Kidney glomerular epithelial cell (primary cell): ENCODE measurements at places on chromosomes 3 and 15.
A peak's percentile ranks its signal among the peaks of the same experiment; 100 is the strongest.

DNA sequence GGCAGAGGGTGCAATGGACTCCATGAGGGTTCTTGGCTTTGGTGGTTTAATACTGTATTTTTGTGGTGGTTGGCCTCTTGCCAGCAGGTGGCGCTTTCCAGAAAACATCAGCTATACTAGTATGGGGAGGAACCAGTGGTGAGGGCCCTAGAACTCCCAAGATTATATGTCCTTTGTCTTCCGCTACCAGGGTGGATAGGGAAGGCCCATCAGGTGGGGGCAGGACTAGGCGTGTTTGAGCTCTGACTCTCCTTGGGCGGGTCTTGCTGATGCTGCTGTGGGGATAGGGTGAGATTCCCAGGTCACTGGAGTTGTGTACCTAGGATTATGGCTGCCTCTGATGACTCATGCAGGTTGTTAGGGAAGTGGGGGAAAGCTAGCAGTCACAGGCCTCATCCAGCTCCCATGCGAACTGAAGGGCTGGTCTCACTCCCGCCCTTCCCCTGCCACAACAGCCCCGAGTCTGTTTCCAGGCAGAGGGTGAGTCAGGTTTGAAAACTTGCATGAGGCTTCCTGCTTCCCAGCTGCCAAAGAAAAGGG is 357.7 kb downstream of the OTOL1 start:
- DNase-seq, result peak; percentile 32

GRCh38 chr3:79039192-79039591 is 728.6 kb downstream of the ROBO1 start:
- no peak for DNase-seq

- DNase-seq, result no peak
Observed at GRCh38 chr3:39207361-39208186, 15.2 kb upstream of the XIRP1 start.

GRCh38 chr15:20340931-20341661 is 200.5 kb downstream of the GOLGA6L6 start:
- no peak for DNase-seq

- DNase-seq, result no peak
Observed at GRCh38 chr3:13263770-13264467, 156.2 kb downstream of the NUP210 start.

- no peak for DNase-seq
Observed at GRCh38 chr3:155989536-155989935, 119.1 kb downstream of the GMPS start.

GRCh38 chr15:52076889-52077781 is 35.4 kb downstream of the BCL2L10 start:
- DNase-seq, result peak; percentile 75

DNA sequence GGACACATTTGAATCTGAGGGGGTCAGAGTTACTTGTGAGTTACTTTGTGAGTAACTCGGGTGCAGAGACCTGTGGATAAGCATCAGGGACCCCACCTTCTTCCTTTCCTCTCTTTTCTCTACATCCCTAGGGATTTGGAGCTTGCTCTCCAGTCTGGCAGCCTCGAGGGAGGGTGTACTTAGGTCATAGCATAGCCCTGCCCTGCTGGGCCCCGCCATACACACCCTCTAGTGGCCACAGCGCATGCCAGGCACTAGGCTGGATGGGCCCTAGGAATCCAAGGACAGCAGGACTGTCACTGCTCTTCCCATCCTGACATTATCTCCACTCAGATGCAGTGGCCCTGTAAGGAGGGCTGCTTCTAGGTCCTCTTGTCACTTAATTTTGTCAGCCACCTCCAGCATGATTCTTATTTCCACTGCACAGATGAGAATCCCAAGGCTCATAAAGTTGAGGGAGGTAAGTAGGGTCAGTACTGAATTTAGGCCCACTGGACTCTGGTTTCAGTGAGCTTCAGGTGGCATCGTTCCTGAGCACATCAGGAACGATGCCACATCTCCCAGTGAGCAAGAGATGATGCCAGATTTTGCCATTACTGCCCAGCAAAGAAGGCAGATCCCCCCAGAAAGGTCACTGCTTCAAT is 3.6 kb upstream of the SMAD6 start:
- DNase-seq, result no peak

- no peak for DNase-seq
Observed at GRCh38 chr15:31502541-31503229, 176.1 kb downstream of the KLF13 start.

GRCh38 chr3:158771982-158772381 is 29.9 kb upstream of the MFSD1 start:
- DNase-seq, result no peak

DNA sequence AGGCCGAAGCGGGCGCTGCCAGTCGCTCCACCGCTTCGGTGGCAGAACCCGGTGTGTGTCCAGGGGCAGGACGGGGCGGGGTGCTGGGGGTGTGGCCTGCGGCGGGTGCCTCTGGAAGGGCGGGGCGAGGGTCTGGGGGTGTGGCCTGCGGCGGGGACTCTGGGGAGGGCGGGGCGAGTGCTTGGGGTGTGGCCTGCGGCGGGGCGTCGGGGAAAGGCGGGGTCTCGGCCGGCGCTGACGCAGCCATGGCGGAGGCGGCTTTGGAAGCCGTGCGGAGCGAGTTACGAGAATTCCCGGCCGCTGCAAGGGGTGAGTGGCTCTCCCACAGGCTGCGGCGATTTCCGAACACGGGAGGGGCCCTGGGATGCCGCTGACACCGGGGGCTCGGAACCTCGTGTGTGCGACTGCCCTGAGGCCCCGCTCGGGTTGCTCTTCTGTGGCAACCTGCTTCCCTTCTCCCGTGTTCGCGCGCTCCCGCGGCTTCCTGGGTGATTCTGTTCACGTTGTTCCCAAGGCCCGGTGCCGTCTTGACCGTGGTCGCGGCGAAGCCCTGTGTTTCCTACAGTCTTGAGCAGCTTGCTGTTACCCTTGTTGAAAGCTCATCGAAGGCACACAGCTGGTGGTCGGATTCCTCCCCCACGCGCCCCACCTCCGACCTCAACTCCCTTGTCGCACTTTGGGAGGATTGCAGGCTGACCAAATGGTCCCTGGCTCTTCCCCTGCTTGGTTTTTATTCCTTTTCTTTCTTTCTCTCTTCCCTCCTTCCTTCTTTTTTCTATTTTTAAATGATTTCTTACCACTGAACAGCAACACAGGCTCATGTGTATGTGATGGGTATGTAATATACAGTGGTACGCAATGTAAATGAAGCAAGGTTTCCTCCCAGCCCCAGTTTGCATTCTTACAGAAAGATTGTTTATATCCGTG is at the start of gene JMJD7:
Gene JMJD7, plus strand, starts transcription at position 213 of the 927 bp plus-strand sequence. Its CDS starts 33 bp downstream, at position 246.
- DNase-seq, result peak; percentile 78

GRCh38 chr15:97346221-97346620 is 614.3 kb upstream of the ARRDC4 start:
- no peak for DNase-seq

DNA sequence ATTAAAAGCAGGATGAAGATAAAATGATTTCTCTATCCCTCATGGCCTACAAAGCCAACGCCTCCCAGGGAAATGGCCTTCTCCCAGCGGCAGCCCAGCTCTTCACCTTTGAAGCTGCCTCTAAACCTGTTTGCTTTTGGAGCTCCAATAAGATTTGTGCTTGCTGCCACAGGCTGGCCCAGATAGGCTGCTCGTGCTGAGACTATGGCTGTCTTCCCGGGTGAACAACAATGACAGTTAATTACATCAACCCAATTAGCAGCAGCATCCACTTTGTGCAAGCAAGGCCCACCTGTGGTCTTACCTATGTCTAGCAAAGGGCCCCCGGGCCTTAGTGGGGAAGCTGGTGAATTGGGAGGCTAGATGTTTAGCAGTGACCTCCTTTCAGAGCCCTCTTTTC is 179.6 kb downstream of the P3H2 start:
- DNase-seq, result no peak

DNA sequence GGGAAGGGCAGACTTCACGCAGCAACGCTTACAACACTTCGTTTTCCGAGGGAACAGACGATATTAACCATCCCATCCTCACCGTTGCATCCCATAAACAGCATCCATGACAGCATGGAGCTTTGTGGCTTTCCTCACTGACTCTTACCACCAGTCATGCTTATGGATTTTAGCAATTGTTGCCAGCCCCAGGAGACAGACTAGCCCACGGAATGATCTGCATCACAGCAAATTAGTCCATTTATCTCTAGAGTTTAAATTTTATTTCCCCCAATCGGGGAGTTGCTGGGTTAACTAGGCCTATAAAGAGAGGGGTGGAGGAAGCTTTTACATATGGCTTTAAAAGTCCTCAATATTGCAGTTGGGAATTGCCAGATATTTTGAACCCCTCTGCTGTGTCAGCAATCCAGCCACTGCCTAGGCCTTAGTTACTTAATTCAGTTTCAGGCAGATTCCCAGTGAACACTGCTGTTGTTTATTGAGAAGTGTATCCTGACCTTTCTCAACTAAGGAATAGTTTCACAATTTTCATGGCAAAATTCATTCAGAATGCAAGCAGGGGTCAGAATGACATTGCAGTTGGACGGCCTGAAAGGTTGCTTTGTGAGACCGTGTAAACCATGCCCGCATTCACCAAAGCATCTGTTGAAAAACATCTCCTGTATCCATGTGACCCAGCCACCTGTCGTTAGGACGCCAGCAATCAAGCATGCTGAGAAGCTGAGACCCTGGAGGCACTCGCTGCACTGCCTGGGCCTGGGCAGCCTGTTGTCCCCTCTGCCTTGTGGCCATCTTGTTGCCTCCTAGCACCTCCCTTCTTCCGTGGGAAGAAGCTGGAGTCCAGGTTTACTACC is 397.4 kb upstream of the TPM1 start:
- no peak for DNase-seq

- DNase-seq, result no peak
Observed at GRCh38 chr3:123124971-123125370, 58.1 kb downstream of the PDIA5 start.

- no peak for DNase-seq
Observed at GRCh38 chr3:160780245-160780644, 24.2 kb downstream of the PPM1L start.

DNA sequence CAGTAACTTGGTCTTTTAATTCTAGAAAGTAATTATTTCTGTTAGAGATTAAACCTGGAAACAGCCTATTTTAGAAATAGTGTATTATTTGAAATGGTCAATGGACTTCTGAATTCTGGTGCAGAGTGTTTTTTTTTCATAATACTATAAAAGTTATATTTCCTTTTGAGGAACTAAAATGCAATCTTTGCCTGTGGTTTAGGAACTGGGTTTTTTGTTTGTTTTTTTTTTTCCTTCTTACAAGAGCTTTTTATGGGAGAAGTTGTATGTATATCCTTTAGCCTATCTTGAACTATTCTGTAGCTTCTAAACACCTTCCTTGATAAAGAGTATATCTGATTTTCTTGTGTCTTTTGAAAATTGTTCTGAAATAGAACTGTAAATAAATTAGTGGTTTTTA is 88.3 kb downstream of the ARIH1 start:
- no peak for DNase-seq

GRCh38 chr3:49469037-49469935 is 781 bp upstream of the DAG1 start:
- DNase-seq, result peak; percentile 77

- DNase-seq, result no peak
Observed at GRCh38 chr3:64560791-64561190, 127.0 kb downstream of the ADAMTS9 start.

DNA sequence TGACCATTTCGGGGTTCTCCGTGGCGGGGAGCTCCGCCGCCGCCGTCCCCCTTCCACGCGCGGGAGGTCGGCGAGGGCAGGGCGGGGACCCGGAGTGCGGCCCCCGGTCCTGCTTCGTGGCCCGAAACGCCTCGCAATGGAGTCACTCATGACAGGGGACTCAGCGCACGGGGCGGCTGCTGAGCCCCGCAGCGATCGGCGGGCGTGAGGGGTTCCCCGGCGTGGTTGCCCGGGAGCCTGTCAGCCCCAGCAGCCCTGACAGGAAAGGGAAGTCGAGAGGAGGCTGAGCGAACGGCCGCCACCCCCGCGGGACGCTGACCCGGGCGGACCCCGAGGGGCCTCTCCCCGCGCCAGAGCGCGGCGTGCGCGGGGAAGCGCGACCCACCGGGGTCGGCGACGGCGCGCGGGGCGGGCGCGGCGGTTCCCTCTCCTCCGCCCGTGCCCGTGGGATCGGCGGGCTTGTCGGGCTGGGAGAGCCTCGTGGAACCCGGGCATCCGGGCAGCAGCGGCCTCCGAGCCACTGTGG is 564 bp upstream of the PIGZ start:
- no peak for DNase-seq

GRCh38 chr3:54349231-54349652 is 226.9 kb downstream of the CACNA2D3 start:
- DNase-seq, result no peak

- DNase-seq, result no peak
Observed at GRCh38 chr3:72892870-72893269, 5.0 kb downstream of the GXYLT2 start.

DNA sequence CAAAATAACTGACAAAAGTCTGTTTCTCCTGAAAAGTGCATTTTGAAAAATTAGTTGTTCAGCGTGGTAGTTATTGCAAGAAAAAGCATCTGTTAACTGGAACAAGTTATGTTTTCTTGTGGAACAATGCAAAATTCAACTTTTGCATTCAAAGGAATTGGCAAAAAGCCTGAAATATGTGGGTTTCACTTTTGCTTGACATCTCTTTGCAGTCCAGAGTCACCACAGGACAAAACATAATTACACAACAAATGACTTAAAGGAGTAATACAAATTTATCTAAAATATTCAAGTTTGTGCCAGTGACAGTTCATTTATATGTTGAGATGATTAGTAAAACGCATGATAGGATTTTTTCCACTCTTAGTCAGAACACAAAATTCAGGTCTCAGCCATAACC is 96.3 kb upstream of the P2RY1 start:
- DNase-seq, result no peak

DNA sequence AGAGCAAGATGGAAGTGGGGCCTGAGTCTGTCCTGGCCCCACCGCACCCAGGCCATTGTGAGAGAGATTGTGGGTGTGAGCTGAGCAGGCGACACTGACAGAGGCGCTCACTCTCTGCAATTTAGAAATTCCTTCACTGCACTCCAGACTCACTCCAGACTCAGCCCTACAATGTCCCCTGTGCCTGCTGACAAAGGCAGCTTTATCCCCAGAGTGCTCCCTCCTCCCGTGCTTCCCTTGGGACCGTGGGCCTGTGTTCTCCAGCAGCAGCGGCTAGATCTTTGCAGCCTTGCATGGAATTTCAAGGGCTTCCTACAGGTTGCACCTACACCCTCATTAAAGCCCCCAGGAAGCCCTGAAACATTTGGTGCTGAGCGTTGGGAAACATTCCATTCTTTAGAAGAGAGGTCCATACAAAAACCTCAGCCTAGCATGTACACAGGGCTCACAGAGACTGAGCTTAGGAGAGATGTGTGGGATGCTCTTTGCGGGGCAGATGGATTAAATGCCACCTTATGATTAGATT is 1.3 kb upstream of the IL16 start:
- DNase-seq, result no peak

DNA sequence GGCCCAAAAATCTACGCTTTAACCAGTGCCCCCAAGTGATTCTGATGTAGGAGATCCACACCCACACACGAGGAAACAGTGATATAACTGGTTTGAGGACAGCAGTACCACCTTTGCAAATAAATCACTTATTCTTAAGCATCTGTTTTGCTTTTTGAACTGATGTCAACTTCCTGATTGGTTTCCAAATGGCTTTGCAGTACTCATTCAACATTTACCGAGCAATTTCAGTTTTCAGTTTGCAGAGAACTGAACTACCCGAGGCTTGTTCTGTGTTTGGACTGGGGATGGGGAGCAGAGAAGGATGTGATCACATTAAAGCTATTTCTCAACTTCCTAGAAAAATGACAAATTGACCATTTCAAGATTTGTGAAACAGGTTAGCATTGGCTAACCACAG is 1.1 kb upstream of the GYG1 start:
- DNase-seq, result no peak
